ENCODE measurements at places on chromosomes 1 and 21.

- DNase-seq, result no peak
Observed at GRCh38 chr1:29960876-29961275, 724.6 kb downstream of the PTPRU start.

- DNase-seq, result no peak
Observed at GRCh38 chr1:201500670-201501120, 6.2 kb downstream of the CSRP1 start.

DNA sequence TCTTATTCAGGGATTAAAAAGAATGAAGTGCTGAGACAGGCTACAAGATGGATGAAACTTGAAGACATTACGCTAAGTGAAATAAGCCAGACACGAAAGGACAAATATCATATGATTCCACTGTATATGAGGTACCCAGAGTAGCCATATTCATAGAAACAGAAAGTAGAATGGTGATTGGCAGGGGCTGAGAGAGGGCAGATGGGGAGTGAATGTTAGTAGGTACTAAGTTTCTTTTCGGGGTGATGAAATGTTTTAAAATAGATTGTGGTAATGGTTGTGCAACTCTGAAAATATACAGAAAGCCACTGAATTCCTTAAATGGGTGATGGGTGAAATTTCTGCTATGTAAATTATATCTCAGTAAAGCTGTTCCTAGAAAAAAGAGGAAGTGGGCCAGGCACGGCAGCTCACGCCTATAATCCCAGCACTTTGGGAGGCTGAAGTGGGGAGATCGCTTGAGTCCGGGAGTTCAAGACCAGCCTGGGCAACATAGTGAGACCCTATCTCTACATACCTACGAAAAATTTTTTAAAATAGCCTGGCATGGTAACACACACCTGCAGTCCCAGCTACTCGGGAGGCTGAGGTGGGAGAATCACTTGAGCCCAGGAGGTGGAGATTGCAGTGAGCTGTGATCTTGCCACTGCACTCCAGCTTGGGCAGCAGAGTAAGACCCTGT lies 15.9 kb downstream of the SLC27A3 start:
- peak; percentile 89 for DNase-seq

GRCh38 chr1:5381491-5381890 lies 610.7 kb downstream of the NPHP4 start:
- no peak for DNase-seq
